ENCODE measurements at places on chromosomes 6 and 20. TPM values are rescaled to one million over a fixed set of nuclear protein-coding genes. Genes with fewer than 3 reads are reported as not detected.
A peak's percentile ranks its signal among the peaks of the same experiment; 100 is the strongest.

The TBXT gene
- not detected for total RNA-seq

- peak; percentile 87 for DNase-seq
Observed at GRCh38 chr20:23637282-23638221, at the start of gene CST3. TSS of gene CST3 (minus strand) at chr20:23637955. CDS start at chr20:23637862, 93 bp downstream.

GRCh38 chr6:73028893-73029450, 196.3 kb downstream of the KHDC1L start:
- no peak for DNase-seq

- DNase-seq: no peak
Observed at GRCh38 chr20:2835331-2835796, 5.1 kb downstream of the PCED1A start.

DNA sequence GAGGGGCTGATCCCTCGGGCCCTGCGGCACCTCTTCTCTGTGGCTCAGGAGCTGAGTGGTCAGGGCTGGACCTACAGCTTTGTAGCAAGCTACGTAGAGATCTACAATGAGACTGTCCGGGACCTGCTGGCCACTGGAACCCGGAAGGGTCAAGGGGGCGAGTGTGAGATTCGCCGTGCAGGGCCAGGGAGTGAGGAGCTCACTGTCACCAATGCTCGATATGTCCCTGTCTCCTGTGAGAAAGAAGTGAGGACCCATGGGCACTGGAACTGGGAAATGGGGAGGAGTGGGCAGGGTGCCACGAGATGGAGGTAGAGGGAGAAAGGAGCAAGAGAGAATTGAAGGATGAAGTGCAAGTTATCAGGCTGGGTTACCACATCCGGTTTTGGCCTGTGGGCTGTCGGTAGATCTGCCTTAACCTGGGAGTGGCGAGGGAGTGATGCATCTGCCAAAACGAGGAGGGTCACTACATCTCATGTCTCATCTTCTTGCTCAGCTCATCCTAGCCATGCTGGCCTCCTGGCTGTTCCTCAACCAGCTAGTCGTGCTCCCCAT, 5.4 kb upstream of the PHF1 start:
- DNase-seq: no peak

Measured in A172 (cell line).